NCI-H510A (cell line): ENCODE measurements at places on chromosomes 1 and 21.

DNA sequence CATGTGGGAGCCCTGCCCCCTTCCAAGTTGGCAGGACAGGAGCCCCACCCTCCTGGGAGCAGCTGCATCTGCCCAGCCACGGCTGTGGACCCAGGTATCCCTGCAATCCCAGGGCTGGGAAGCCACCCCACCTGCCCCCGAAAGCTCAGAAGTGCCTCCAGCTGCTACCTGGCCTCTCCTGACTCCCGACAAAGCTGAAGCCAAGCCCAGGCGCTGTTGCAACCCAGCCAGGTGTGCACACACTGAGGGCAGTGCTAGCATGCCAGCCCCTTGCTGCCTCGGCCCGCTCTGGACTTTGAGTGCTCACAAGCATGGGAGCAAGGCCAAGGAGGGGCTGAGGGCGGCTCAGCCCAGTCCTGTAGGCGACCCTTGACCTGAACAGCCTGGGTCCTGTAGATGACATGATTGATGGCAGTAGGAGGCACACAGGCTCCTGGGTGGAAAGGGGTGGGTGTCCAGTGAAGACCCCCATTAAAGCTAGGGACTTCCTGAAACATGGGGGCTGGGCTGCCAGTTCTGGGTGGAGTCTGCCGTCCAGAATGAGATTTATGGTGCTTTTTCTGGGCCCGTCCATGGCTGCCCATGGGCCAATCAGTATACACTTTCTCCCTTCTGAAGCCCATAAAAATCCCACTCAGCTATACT is 2.8 kb upstream of the SSU72 start:
- peak; percentile 82 for DNase-seq

DNA sequence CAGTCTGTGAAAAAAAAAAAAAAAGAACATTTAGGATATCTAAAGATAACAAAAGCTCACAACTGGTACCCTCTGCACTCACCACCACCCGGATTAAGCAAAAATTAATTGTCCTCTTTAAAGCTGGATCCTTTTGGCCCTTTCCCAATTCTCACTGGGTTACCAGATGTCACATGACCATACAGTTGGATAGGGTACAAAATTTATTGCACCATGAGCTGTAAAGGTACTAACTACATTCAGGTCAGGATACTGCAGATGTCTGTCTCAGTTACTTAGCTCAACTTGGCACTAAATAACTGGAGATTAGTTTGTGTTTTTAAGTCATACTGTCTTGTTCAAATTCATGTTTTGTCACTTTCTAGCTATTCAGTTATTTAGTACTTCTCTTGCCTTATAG is 96.3 kb downstream of the GPATCH2 start:
- no peak for DNase-seq

DNA sequence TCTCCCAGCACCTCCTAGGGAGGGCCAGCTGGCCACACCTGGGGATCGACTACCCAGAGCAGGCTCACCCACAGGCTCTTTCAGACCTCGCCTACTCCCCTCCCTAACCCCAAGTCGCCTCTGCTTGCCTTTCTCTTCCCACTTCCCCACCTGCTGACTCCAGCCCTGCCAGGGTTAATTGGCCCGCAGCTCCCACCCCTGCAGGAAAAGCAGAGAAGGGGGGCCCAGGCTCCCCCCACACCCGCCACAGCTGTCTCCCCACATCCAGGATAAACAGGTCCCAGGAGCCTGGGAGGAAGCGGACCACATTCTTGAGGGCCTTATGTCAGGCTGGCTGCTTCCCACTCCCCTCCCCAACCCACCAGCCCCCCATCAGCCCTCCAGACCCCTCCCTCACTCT is 45.0 kb downstream of the TAS1R2 start:
- DNase-seq: no peak

DNA sequence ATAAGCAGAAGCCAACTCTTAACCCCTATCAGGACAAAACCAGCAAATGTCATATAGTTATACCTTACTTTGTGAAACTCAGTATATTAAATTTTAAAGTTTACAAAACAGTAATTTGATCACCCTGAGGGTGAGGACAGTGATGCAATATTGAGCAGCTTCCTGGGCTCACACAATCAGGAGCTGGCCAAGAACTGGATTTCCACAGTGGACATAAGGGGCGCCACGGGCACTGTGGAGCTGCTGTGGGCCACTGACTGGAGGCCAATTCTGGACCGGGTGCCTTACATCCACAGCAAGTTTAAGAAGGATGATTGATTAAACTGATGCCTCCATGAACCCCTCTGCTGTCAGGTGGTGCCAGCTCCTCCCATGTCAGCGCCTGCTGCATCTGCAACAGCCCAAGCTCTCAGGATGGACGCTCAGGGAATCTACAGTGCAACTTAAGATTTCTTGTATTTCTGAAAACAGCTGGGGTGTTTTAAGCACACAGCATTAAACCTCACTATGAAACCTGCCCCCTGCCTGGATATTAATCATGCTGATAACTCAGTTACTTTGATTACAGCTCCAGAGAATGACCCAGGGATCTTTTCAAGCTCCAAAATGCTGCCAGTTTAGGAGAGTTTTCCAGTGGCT is 55.9 kb downstream of the TOR3A start:
- DNase-seq: no peak

- DNase-seq: no peak
Observed at GRCh38 chr1:2314273-2314802, 77.0 kb downstream of the MORN1 start.

GRCh38 chr21:14686466-14687267 is 140.6 kb upstream of the SAMSN1 start:
- no peak for DNase-seq

GRCh38 chr1:50447961-50448360 is 24.7 kb upstream of the DMRTA2 start:
- no peak for DNase-seq

DNA sequence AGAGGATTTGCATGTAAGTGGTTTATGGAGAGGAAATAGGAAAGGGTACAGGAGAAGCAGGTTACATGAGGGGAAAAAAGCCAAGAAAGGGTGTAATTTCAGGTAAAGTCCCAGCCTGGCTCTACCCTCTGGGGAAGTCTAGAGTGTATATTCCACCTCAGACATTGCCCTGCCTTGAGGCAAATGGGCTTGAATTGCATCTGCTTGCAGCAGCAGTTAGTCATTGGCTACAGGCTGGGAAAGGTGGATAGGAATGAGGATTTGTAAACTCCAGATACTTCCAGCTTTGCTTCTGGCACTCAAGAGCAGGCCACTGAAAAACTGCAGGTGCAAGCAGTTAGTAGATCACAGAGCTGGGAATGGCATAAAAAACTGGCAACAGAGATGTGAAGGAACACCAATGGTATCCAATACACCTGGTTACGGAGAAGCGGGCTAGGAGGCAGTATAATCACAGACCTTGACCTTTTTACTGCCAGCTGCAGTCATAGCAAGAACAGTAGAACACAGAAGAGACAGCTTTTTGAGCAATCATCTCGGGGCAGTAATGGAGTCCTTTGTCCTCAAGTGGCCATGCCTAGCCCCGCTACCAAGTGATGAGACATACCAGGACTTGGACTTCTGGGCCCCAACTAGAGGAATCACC is 226.9 kb upstream of the NRIP1 start:
- no peak for DNase-seq

DNA sequence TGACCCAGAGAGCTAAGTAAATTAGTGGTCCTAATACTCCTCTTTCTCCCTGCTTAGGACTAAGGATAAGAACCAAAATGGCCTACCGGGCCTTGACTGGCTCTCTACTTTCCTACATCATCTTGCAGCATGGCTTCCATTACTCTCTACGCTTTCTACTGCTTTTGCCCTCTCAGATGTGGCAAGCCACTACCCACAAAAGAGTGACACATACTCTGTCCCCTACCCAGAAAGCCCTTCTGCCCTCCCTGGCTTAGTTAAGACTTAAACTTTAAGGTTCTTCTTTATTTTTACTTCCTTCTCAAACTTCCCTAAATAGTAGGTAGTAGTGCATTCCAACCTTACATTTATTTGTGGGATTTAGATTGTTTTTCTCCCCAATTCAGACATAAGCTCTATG is 228.1 kb downstream of the TPR start:
- no peak for DNase-seq

GRCh38 chr21:20999659-21000058 is 1.4 kb downstream of the NCAM2 start:
- DNase-seq: no peak

DNA sequence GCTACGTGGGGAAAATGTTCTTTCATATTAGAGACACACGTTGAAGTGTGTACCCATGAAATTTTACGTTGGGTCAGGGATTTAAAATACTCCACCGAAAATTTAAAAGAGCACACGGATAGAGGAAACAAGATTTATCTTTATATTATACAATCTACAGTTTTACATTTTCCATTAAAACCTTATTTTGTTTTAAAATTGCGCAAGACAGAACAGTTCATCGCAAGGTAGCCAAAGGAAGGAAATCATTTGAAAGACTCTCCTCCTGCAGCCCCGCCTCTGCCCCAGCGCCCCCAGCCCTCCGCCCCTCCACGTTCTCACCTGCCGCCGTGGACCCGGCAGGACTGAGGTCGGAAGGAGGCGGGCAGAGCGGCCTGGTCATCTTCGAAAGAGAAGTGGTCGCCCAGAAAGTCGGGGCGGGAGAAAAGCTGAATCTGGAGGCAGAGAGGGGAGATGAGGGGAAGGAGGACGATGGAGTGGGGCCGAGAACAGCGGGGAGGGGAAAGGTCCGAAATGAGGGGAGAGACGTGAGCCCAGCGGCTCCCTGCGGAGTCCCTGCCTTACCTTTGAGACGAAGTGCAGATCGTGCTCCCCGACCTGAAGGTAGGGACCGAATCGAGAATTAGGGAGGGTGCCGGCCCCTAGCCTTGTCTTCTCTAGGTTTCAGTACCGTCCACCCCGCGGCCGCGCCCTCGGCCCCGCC is 18.0 kb downstream of the CRYBG2 start:
- peak; percentile 42 for DNase-seq

- no peak for DNase-seq
Observed at GRCh38 chr1:155108296-155108695, 19.4 kb upstream of the EFNA1 start.

GRCh38 chr1:201059871-201060555 is 36.5 kb upstream of the KIF21B start:
- no peak for DNase-seq

DNA sequence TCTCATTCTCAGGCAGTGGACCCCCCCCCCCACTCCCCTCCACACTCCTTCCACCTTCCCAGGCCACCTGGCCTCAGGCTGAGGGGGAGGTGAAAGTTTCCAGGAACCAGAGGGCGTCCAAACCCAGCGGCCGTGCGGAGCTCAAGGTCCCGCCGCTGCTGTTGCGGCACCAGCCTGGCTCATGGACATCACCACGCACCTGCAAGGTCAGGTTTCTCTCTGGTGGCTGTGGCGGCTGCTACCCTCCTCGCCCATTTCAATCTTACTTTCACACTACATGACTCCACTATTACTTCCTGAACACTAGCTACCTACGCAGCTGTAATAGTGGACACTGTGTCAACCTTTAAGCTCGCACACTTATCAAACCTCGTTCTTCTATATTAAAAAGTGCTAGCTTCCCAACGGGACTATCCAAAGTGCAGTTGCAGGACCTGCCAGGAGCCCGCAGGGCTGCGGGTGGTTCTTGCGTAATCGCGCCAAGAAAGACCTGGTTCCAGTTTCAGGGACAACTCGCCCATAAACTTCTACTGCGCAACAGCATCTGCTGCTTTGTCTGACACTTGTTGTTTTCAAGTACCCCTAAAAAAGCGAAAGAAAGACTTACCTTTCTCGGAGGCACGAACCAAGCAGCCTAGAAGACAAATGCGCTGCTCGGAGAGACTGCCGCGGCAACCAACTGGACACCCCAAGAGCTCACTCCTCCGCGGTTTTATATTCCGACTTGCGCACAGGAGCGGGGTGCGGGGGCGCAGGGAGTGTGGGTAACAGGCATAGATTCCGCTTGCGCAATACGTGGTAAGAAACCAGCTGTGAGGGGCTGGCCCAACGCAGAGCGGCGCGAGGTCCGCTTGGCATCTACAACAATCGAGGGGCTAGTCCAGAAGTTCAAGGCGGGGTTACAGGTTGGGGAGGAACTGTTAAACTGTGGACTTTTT is at the start of gene DIRAS3:
DIRAS3 (minus strand) TSS at position 687 of the 938 bp plus-strand sequence. CDS start 3,330 bp downstream, outside the sequence.
- DNase-seq: no peak

DNA sequence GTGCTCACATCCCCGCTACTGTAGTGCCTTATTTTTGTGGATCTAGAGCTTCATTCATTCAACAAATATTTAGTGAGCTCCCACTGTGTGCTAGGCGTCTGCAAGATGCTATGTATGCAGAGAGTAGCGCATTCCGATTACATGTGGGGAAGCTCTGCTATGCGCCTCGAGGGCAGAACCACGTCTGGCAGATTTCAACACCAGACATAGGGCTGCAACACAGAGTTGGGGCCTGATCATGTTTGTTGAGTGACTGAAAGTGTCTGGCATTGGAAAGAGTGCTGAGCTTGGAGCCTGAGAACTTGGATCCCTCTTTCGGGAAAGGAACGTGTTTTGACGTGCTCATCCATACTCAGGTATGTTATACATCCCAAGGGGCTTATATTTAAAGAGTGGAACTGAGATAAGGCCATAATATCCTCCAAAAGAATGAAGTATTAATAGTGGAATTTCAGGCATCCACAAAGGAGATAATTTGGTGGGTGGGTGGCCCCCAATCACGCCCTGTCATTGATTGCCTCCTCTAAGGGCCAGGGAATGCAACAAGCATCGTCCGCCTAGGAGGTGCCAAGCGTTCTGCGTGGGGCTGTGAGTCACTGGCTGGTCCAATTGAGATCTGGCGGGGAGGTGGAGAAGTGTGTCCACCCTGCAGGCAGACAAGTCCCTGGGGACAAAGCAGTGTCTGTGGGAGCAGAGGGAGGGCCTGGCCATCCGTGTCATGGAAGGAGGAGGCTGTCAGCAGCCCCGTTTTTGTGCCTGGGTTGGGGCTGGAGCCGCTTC is 62.8 kb upstream of the ZBTB40 start:
- no peak for DNase-seq

GRCh38 chr1:169514566-169515270 is 29.0 kb upstream of the SLC19A2 start:
- no peak for DNase-seq

- no peak for DNase-seq
Observed at GRCh38 chr1:203126151-203126865, 1.2 kb upstream of the ADORA1 start.

DNA sequence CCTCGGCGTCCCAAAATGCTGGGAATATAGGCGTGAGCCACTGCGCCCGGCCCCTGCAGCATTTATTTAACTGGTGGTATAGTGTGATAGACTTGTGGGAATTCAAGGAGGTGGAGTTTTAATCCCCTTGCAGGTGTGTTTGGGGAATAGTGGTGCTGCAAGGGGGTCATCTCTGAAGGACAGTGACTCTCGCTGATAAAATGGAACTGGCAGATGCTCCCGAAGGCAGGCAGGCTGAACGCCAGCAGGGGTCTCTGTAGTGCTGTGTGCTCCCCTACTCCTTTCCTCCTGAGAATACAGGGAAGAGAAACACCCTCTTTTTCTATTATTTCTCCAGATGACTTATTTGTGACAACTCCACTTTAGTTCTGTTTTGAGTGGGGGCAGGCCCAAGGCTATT is 4.0 kb downstream of the OSCP1 start:
- DNase-seq: no peak

- DNase-seq: no peak
Observed at GRCh38 chr21:37849506-37850102, 66.7 kb downstream of the KCNJ6 start.

- no peak for DNase-seq
Observed at GRCh38 chr1:175232335-175232734, 39.8 kb upstream of the KIAA0040 start.
